ENCODE measurements at places on chromosomes 11 and 22.

DNA sequence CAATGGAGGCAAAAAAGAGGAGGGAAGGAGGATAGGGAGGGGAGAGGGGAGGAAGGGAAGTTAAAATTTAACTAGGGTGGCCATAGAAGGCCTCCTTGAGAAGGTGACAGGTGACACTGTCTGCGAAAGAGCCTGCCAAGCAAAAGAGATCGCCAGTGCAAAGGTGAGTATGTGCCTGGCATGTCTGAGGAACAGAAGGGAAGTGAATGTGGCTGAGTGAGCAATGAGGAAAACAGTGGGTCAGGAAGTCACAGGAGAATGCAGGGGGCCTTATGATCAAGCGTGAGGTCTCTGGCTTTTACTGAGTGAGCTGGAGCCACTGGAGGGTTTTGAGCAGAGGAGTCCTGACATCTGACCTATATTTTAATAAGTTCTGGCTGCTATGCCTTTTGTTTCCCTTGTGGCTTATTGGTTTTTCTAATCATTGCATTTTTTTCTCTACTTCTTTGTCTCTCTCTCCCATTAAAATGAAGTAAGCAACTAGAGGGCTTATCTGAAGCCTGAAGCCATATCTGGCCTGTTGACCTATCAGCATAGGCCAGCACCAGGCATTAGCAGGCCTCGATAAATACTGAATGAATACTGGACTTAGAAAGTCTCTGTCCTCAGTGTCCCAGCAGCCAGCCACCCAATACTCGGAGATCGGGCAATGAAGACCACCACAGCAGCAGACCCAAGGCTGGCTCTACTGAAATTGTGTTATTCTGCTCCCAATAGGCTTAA is 5.6 kb downstream of the AP1B1 start:
- no peak for DNase-seq

- DNase-seq = no peak
Measured at GRCh38 chr11:45395947-45396346, 109.8 kb upstream of the SYT13 start.

- DNase-seq = peak; percentile 54
Measured at GRCh38 chr11:8768625-8769333, 86.2 kb downstream of the RPL27A start.

GRCh38 chr11:10415817-10416392 is 39.2 kb upstream of the AMPD3 start:
- no peak for DNase-seq

DNA sequence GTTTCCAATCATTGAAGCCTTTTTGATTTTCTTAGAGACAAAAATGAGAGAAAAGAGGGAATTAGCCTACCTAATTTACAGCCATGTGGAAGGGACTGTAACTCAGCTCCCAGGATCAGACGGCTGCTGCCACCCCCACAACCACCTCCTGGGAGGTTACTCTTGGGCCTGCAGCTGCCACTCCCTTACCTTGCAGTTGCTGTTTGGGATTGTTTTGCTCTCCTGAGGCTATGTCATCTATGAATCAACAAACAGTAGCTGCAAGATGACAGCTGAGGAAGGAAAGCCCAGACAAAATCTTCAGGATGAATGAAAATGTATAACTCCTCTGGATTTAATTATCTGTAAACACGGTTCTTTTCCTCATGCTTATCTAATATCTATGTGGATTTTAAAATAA is 28.0 kb upstream of the ZC3H12C start:
- no peak for DNase-seq

DNA sequence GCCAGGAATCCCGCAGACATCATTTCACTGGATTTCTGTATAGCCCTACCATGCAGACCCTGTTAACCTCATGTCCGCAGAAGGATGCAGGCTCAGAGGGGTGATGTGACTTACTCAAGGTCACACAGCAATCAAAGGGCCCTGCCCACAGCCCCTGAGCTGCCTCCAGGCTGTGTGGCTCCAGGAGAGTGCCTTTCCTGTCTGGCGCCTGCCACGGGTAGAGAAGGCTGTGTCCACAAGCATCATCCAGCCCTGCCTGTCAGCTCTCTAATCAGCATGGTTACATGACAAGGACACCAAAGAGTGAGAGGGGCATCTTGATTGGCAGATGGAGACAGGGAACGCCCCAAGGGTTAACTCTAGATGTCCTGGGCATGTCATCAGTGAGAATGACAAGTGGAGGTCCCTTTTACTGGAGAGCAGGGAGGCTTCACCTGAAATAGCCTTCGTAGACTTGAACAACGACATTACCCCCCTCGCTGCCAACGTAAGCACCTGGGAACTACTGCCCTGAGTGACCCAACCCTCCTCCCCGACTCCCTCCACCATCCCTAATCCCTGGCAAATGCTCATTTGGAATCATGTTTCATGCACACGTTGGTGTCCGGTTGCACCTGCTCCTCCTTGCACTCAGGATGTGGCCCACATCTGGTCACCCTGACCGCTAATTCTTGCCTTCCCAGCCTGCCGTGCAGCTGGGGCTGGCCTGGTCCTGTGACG is 6.9 kb downstream of the FGF19 start:
- no peak for DNase-seq

GRCh38 chr11:83921447-83922192 is 635.5 kb upstream of the CCDC90B start:
- DNase-seq = no peak

DNA sequence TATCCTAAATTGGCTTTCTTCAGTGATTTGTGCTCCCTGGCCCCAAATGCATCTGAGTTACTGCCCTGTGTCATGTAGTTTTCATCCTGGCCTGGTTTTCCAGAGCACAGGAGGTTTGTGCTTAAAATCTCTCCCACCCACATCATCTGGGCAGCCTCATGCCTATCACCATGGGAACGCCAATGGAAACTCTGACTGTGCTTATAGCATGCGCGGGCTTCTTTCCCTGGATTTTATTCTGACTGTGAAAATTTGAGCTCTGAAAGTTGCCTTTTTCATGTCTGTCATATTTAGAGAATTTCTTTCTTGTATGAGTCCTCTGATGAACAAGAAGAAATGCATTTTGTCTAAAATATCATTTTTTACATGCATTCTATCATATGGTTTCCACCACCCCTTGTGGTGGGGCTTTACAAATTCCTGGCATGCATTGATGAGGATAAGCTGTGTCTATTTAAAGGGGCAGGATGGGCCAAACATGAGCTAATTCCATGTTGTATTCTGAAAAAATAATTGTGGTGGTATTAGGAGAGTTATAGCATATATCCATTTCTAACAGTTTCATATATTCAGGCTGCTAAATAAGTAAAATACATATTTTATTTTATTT is 55.1 kb downstream of the IRAG1 start:
- DNase-seq = no peak

All from T47D (cell line).